AG09319 (cell line): ENCODE measurements at places on chromosomes 6 and 20.

GRCh38 chr6:31243508-31243907 is 28.4 kb downstream of the HLA-C start:
- no peak for DNase-seq

GRCh38 chr6:72425003-72425681 is 196.7 kb upstream of the KCNQ5 start:
- DNase-seq: peak; percentile 74

DNA sequence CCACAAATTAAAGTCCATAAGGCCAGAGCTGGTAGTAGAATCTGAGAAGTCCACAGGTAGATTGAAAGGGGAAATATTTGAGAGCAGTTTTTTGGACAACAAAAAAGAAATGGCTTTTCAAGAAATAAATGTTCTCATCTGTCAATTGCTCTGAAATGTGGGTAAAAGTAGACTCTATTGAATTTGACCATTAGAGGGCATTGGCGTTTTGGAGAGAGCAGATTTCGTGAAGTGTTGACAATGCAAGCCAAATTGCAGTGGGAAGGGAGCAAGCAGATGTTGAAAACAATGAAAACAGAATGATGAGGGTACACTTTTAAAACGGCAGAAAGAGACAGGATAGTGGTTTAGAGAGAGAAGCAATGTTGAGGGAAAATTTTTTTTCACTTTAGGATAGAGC is 149.1 kb upstream of the FAM83B start:
- no peak for DNase-seq

- DNase-seq: no peak
Observed at GRCh38 chr6:7644417-7644816, 54.4 kb downstream of the SNRNP48 start.

- no peak for DNase-seq
Observed at GRCh38 chr20:2116170-2116940, 14.7 kb downstream of the STK35 start.

DNA sequence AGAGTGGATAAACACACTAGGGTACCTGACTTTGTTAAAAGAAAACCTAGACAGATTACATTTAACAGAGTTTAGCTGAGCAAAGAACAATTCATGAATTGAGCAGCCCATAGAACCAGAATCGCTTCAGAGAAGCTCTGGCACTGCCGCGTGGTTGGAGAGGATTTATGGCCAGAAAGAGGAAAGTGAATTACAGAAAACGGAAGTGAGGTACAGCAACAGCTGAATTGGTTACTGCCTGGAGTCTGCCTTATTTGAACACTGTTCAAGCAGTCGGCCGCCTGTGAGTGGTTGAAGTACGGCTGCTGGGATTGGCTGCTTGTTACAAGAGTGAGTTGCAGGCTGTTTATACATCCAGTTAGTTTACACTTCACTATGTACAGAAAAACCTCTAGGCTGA is 253.8 kb upstream of the CDYL start:
- no peak for DNase-seq

GRCh38 chr6:16318538-16318937 is 80.2 kb downstream of the GMPR start:
- peak; percentile 34 for DNase-seq

DNA sequence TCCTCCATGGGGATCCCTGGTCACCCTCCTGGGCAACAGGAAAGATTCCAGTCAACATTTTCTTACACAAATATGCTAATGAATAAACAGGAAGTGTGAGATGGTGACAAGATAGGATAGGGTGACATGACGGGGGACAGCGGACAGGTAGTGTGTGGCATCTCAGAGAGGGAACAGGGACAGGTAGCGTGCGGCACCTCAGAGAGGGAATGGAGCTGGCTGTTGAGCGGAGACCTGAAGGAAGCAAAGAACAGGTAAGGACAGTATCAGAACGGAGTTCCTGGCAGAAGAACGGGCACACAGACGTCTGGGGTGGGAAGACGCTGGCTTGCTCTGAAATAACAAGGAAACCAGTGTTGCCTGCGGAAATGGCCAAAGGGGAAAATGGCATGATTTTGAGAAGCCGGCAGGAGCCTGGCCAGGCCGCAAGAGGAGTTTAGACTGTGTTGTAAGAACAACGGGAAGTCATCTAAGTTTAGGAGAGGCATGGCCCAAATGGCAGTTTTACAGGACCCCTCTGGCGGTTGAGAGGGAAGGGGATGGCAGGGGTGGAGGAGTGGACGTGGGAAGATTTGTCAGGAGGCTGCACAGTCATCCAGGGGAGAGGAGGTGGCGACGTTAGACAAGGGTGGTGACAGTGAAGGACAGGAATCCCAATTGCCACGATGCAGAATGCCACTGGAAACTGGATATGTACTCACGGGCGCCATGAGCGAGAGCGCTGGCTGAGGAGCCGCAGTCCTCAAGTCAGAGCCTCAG is 111.6 kb downstream of the JPH2 start:
- no peak for DNase-seq

DNA sequence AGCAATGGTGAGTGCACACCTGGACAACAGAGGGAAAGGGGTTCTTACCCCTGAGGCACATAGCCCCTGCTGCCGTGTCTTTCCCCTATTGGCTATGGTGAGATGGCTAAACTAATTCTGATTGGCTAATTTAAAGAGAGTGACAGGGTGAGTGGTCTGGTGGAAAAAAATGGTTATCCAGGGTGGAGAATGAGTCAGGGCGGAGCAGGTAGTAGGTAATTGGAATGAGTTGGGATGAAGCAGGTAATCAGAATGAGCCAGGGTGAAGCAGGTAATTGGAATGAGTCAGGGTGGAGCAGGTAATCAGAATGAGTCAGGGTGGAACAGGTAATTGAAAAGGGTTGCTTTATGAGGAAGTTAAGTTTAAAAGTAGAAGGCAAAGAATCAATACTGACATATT is 200.3 kb downstream of the EYA4 start:
- DNase-seq: no peak

DNA sequence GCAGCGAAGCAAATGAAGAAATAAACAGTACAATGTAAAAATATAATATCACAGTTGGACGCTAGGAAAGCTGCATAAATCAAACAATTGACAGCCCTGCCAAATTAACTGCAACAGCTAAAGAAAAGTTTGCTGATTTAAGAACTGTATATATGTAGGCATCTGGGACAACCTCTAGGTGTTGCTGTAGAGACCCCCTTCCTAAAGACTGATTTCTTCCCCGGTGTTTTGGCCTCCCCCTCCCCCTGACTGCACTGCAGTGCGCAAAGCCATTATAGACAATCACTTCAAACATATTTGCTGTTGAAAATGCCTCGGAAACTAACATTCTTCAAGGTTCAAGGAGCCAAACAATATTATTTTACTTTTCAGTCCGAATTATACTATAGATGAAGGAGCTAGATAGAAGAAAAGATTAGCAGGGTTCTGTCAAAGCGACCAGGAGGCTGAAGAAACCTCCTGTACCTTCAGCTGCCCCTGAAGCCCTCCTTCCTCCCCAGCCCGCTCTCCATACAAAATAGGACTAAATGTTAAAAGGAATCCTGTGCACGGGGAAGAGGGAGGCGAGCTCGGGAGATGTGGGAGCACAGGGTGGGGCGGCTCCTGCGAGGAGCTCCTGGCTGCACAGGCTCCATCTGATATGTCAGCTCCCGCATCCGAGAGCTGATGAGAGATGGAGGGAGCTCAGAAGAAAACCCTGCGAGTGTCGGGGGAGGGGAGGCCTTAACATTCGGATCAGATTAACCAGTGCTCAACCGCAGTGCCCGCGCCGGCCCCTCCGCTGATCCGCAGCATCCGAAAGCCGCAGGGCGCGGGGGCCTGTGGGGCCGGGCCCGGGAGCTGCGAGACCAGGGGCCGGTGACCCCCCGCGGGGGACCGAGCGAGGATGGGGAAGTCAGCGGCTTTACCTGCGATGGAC is 822 bp downstream of the ELOVL4 start:
- DNase-seq: no peak

- DNase-seq: no peak
Observed at GRCh38 chr6:90249034-90249433, 47.6 kb downstream of the BACH2 start.

DNA sequence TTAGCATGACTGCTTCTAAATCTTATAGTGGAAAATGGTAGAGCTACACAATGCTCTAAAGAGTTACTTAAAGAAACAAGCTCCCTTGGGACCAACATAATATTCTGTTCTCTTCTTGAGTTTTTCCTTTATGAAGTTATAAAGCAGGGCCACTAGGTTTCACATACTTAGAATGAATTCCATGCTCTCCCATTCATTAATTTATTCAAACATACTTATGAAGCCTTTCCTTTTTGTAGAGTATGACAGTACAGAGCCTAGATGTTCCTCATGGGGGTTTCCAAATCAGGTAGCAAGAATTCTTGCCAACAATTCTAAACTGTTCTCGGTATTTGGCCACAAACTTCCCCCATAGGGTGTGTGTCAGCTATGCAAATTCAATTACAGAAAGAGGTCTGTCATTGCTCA is 20.6 kb upstream of the FABP7 start:
- no peak for DNase-seq

- DNase-seq: peak; percentile 98
Observed at GRCh38 chr6:2989332-2990247, 10.1 kb upstream of the NQO2 start.

- no peak for DNase-seq
Observed at GRCh38 chr6:147212622-147213021, 8.4 kb downstream of the STXBP5 start.

DNA sequence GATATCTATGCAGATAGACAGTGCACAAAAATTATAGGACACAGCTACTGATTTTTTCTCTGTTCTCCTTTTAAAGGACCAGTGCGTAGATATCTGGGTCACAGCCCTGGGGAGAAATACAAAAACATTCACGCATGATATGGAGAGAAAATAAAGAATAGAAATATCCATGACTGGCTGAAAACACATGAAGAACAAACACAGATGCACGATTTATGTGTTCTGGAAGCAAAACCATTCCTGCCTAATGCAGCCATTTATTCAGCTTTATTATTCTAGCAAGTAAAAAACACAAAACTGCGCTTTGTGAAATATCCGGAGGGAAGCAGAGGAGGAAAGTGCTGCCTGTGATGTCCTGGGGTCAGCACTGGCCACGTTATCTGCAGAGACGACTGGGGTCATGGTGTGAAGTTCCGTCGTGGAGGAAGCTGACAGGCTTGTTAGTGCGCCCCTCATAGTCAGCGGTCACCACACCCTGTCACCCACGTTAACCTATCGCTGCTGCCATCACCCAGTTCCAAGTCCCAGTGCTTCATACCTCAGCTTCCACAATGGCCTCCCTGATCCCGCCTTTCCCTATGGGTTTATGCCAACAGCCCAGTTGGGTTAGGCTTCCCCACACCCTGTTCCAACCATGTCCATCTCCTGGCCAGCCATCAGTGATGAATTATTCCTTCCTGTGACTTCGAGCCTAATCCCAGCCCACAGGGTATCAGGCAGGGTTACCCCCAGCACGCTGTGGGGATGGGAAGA is 86.6 kb upstream of the RPS6KA2 start:
- no peak for DNase-seq

GRCh38 chr6:122872311-122872710 is 83.3 kb downstream of the SMPDL3A start:
- no peak for DNase-seq

- DNase-seq: no peak
Observed at GRCh38 chr20:12019715-12020114, 102.0 kb downstream of the BTBD3 start.

GRCh38 chr20:35314816-35315631 is 22.8 kb upstream of the FAM83C start:
- DNase-seq: no peak

DNA sequence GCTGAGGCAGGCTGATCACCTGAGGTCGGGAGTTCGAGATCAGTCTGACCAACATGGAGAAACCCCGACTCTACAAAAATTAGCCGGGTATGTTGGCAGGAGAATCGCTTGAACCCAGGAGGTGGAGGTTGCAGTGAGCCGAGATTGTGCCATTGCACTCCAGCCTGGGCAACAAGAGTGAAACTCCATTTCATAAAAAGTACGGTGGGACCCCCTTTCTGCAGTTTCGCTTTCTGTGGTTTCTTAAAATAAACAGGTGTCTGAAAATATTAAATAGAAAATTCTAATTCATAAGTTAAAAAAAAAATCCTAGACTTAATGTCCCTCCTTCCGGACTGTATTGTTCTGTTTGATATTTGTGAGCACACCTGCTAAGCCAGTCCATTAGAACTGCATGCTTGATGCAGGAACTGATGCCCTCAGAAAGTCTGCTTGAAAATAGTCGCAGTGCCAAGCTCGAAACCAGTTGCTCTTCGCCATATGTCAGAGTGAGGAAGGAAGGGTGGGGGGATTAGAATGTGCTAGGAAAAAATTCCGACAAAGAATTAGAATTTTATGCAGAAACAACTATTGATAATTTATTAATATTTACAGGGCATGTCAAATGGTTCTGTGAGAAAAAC is 85.9 kb downstream of the JARID2 start:
- no peak for DNase-seq

GRCh38 chr20:42775037-42775436 is 414.7 kb downstream of the PTPRT start:
- DNase-seq: no peak

DNA sequence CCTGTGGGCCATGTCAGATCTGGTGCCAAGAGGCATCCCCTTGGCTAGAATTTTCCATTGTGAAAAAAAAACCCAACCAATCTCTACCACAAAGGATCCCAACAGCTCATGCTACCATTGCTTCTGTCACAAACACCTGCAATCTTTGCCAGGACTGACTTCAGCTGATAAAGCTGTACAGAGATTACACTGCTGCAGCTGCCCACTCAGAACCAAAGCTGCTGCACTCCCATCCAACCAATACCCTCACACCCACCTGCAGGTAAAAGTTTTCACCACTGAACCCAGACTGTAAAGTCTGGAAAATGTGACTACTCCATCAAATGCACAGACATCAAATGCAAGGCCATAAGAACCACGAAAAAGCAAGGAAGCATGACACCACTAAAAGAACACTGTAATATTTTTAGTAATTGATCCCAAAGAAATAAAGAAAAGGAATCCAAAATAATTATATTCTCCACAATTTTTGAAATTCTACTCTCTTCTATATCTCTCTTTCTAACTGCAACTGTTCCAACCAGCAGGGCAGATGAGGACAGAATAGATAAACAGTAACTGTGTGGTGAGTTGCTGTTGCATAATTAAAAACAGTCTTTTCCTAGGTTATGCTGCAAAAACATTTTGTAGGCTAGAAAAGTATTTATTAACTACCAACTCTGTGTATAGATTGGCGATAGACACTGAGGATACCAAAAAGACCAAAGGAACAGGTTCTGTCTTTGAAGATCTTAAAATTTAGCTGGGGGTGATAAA is 128.0 kb upstream of the MCHR2 start:
- no peak for DNase-seq

DNA sequence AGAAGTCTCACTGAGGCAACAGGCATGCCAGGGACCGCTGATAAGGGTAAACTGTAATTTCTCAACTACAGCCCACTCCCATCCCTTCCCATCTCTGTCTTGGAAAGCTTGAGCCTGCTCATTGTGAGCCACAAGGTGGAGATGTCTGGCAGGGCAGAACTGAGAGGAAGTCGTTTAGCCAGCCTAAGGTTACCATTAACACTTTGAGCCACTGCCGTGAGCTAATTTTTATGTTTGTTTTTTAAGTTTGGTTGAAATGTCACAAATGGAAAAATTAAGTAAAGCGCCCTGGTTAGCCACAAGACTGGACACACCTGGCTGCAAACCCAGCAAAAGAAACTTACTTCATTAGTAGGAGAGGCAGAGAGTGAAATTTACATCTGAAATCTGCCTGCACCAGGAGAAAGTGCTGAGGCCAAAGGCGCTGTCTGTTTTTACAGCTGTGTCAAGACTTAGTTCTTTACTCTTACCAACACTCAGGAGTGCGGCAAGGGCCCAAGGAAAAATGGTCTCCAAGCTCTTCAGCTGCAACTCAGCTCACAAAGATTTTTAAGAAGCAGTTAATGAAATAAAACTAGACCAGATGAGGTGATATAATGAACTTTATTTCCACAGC is 50.0 kb upstream of the FAM83C start:
- DNase-seq: no peak
